ENCODE measurements at places on chromosomes 6 and 20.

DNA sequence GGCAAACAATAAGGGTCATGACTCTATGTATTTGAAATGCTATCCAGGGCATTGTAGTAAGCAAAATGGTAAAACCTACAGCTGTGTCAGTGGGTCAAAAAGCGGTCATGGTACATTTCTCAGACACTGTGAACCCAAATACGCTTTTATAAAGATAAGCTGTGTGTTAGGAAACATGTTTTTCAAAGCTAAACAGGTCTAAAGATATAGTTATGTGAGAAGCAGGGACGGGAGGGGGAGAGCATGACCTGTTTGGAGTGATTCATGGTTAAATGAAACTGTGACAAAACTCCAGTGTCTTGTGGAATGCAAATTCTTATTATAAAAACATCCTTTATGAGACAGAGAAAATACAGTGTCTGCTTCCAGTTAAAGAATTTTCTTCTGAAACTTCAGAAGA, 205.4 kb upstream of the BMP2 start:
- DNase-seq = no peak

DNA sequence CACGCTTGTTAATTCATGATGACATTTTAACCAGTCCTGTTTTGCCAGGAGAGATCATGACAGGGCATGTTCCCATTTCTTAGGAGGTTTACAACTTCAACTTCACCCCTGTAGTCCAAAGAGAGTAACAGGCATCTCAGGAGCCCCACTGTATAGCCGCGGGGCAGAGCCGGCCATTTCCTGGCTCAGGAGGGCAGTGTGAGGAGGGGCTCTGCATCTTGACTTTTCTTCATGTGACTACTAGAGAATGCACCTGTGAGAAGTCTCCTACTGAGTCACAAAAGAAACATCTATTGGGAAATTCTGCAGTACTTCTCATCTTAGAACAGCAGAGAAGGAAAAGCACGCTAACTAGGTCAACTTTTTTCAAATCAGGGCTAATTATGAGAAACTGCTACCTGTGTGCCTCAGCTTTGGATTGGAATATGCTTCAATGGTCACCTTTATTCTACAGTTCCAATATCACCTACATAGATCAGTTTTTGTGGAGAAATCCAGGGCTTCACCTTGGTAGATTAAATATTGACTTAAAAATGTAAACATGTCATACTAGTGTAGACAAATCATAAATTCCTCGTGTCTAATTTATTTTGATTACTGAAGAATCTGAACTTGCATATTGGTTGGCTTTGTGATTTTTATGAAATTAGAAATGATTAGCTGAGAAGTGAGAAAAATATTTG, 28.6 kb upstream of the SIM1 start:
- no peak for DNase-seq

GRCh38 chr20:36408219-36408618, 102.1 kb downstream of the DLGAP4 start:
- no peak for DNase-seq

GRCh38 chr6:31634131-31634530, 13.6 kb downstream of the PRRC2A start:
- no peak for DNase-seq

DNA sequence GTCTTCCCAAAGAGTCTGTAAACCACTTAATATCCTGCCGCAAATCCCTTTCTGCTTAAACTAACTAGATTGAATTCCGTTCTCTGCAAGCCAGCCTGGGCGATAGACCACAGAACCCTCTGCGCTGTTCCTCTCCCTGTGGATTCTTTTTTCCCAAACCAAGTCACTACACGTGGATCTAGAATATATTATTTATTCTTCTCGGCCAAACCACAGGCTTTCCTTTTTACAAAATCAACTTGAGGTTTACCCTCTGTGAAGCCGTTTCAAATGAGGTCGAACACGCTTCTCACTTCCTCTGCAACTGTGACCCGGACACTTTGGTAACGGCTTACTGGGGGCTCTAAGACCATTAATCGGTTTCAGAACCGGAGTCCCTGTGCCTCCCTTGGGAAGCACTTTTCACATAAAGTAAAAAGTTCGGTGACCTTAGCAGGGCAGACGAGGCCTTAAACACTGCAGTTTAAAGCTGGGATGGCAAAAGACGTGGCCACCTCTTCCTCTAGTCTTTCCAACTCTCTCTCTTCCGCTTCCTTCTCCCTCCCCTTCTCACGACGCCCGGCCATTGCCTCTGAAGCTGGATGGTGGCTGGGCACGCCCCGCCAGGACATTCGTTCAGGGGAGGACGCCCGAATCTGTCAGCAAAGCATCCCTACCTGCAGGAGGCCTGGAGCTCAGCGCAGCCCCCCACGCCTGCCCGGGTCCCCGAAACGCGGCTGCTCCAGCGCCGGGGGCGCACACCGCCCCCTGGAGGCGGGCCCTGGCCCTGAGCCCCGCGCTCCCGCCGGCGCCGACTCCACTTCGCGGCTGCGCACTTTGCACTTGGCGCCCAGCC, 55.0 kb upstream of the FOXC1 start:
- DNase-seq = peak; percentile 75

GRCh38 chr6:88984152-88984551, 20.7 kb upstream of the RNGTT start:
- DNase-seq = no peak

DNA sequence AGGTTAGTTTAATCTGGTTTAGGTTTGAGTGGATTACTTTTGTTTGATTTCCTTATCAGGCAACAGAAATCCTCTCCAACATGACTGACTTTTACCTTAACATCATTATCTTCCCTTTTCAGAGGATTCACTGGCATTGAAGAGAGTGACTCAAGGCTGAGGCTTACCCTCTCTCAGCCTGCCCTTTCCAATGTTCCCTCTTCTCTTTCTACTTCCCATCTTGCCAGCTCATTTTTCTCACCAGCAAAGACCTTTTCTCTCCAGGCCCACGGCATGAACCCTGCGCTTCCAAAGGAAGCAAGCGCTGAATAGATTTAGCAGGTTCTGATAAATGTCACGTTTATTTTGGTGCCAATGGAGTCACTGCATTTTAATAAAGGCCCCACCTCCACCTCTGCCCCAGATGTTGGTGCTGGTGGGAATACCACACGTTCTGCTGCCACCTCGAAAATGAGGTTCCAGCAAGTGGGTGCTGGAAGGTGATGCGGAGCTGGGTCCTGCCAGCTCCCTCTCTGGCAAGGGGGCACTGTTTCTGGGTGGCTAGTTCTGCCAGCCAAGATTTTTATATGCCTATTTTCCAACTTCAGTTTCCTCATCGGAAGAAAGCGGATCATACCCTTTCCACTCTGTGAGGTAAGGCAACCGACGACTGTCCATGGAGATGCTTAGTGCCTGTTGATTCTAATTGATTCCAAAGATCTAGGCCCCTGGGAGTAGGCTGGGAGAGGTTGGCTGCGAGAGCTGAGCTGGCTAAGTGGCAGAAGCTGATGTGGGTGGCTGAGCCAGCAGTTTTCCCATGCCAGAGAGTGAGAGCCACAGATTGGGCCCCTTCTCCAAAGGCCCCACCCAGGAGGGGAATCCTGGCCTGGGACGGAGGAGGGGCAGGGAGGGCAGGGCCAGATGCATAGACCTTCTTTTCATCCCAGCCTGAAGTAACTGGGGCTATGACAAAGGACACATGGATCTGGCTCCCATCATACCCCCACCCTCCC, 87.7 kb upstream of the MAFB start:
- no peak for DNase-seq

DNA sequence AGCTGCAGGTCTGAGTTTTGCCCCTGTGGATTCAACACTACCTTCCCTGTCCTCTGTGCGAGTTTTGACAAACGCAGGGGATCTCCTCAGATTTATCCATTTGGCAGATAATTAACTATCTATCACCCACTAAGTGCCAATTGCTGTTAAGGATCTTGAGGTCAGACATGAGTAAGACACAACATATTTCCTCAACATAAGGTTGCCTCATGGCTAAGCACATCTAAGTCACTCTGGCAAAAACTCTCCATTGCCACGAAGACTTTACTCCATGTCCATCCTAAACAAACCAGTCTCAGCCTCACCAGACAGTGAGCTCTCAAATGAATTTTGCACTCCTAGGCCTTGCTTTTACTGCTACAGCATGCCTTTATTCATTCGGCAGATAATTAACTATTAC, 408.4 kb downstream of the MAFB start:
- DNase-seq = no peak

- DNase-seq = no peak
Observed at GRCh38 chr6:157995458-157995857, 13.8 kb downstream of the SYNJ2 start.

DNA sequence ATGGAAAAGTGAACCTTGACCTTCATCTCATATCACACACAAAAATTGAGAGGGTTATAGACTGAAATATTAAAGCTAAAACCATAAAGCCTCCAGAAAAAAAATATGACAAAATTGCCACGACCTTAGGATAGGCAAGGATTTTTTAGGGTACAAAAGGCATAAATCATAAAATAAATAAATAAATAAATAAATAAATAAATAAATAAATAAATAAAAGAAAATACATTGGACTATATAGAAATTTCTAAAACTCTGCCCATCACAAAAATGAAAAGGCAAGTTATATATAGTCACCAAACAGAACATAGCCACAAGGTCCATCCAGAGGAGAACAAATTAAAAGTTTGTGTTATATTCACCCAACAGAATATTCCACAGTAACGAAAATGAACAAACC, 108.6 kb downstream of the INSM1 start:
- DNase-seq = no peak

GRCh38 chr6:63814459-63814858, 178.9 kb downstream of the PHF3 start:
- DNase-seq = no peak

- DNase-seq = no peak
Observed at GRCh38 chr6:34644716-34645115, 51.9 kb downstream of the ILRUN start.

GRCh38 chr6:111802015-111802414, 71.2 kb downstream of the FYN start:
- no peak for DNase-seq

GRCh38 chr20:45341579-45341938, 6.7 kb downstream of the SDC4 start:
- no peak for DNase-seq

GRCh38 chr6:122818866-122819265, 29.8 kb downstream of the SMPDL3A start:
- DNase-seq = no peak

GRCh38 chr6:117034971-117035370, 157.9 kb downstream of the RFX6 start:
- no peak for DNase-seq

DNA sequence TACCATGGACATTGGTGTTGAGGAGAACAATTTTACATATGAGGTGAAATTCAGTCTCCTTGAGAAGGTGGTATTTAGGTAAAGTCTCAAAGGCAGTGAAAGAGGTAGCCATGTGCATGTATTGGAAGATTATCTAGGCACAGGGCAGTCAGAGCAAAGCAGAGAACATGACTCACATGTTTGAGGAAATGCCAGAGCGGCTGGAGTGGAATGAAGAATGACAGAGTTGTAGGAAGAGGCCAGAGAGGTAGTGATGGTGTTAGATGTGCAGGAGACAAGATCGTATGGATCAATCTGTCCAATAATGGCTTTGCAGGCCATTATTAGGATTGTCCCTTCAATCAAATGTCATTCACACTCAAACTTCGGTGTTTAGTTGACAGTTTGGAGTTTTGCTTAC, 449.4 kb upstream of the PTCHD4 start:
- DNase-seq = no peak

DNA sequence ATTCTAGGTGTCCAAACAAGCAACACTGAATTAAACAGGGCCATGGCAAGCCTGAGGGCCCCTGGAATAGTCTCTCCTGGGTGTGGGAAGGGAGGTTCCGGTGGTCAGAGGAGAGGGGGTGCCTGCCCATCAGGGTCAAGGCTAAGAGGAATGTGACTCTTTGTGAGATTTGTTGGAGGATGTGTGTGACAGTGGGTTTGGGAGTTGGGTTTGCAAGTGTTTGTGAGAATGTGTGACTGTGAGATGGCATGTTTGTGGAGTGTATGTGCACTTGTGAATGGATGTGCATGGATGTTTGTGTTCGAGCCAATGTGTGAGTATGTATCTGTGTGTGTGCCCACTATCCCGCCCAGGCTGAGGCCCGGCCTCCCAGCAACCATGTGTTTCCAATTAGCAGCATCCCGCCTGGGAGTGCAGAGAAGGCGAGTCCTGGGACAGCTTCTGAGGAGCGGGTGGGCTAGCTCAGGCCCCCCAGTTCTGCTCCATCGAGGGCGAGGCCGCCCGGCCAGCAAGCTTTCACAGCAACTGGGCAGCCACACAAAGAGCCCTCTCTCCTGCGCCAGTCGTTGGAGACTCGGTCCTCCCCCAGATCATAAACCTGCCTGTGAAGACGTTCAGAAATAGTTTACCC, 12.6 kb downstream of the FOXC1 start:
- DNase-seq = peak; percentile 68

GRCh38 chr6:135423649-135424128, 73.9 kb downstream of the AHI1 start:
- no peak for DNase-seq

GRCh38 chr20:23081263-23081819, 4.8 kb downstream of the CD93 start:
- DNase-seq = no peak

- DNase-seq = no peak
Observed at GRCh38 chr20:53707371-53708055, 113.9 kb upstream of the ZNF217 start.

GRCh38 chr6:55569638-55570037, 9.4 kb downstream of the HMGCLL1 start:
- DNase-seq = no peak

GRCh38 chr6:157669747-157670216, 153.3 kb upstream of the SNX9 start:
- peak; percentile 70 for DNase-seq

- no peak for DNase-seq
Observed at GRCh38 chr6:105648276-105648675, 245.4 kb upstream of the PREP start.

DNA sequence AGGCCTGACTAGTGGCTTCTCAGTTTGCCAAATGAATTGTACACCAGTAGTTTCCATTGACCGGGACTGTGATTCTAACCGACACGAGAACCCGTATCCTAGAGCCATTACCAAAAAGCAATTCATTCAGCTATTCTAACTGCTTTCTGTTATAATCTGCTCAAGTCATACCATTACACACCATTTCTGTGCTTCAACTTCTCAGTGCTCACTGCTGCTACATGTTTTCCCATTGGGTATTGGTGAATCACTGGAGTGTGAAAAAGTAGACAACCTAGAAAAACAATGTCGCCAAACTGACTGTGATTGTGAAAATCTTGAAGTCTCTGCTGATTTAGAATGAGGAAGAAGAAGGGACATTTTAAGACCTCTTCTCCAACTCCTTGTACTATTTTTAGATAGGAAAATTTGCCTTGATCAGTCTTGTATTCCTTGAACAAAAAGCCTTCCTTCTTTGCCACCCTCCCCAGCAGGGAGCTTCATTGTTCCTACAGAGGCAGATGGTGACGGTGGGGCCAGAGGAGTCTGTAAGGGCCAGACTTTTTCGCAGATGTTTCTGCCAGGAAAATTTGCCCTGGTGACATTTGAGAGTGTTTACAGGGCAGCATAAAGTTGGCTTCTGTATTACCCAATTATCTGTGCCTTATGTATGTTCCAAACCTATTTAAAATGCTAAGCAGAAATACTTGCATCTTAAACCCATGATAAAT, 31.7 kb upstream of the MAP3K4 start:
- DNase-seq = no peak

- no peak for DNase-seq
Observed at GRCh38 chr6:1287103-1287591, 24.8 kb upstream of the FOXQ1 start.
